Upper lobe of right lung (tissue), 1 donor: ENCODE measurements at places on chromosomes 1 and 21. TPM values are rescaled to one million over a fixed set of nuclear protein-coding genes. Genes with fewer than 3 reads are reported as not detected.

GRCh38 chr1:150144606-150145005 is 5.1 kb upstream of the PLEKHO1 start:
- H3K27ac ChIP-seq: no peak overlapping the region
- no peak for DNase-seq
- H3K4me3 ChIP-seq: no peak overlapping the region
- H3K27me3 ChIP-seq: no peaks in the 10 kb centered on the region
- no peaks in the 10 kb centered on the region for H3K4me1 ChIP-seq

DNA sequence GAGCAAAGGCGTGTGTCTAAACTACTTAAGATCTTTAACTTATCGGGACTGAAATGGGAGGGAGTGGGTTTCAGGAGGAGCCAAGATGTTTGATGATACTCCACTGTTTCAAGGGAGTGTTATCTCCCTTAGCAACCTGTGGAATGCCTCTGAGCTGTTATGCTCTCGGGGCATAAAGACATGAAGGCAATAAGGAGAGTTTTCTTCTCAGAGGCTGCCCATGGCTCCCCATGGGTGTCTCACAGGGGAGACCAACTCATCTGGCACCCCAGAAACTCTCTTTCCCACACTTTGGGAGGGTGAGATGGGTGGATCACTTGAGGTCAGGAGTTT is 130.0 kb downstream of the LIPI start:
- no peak overlapping the region for H3K27ac ChIP-seq
- H3K4me1 ChIP-seq: no peaks in the 10 kb centered on the region
- H3K27me3 ChIP-seq: no peaks in the 10 kb centered on the region
- H3K4me3 ChIP-seq: no peak overlapping the region
- H3K36me3 ChIP-seq: no peaks in the 10 kb centered on the region

DNA sequence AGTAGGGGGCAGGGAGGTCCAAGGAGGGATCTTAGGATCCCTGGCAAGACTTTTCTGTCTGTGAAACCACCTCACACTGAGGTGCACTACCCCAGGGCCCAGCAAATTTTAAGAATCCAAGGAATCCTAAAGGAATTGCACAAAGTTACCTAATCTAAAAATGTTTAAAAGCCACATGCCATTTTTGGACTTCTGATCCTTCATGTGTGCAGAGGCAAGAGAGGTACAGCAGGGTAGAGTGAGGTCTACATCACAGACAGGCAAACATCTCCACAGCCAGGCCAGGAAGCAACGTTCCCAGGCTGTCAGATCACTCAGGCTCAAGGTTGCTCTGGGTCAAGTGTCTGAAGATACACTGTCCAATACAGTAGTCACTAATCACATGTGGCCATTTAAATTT is 324.6 kb upstream of the DUSP10 start:
- no peak overlapping the region for H3K27ac ChIP-seq
- H3K27me3 ChIP-seq: no peaks in the 10 kb centered on the region
- H3K4me3 ChIP-seq: no peak overlapping the region

- H3K4me1 ChIP-seq: peaks cover 17% of the 10 kb centered on the region
- H3K27me3 ChIP-seq: no peaks in the 10 kb centered on the region
- peak; percentile 81 for DNase-seq
- no peak overlapping the region for H3K4me3 ChIP-seq
These were observed 81.5 kb downstream of the ABCA4 start for GRCh38 chr1:94039514-94039870.

DNA sequence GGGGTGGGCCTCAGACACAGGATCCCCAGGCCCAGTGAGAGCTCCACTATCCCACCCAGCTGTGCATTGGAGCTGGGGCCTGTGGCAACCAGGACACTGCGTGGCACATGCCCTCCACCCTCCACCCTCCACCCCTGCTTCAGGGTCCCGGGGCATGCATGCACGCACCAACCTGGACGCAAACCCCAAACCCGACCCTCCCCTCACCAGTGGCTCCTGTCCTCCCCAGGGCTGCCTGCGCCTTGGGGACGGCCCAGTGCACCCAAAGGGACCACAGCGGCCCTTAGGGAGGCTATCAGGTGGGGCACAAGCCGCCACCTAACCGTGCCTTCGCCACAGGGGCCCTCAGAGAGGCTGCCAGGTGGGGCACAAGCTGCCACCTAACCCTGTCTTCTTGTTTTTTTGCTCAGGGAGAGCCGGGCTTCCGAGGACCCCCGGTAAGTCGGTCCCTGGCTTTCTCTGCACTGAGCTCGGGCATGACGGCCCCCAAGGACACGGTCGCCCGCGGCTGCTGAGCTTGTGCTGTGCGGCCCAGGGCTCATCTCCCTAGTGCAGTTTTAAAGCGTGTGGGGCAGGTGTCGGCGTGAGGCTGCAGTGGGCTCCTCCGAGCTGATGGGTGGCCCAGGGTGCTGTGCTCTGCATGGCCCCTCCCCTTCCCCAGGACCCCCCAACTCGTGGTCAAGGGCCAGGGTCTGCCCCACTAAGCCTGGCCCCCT is 47.9 kb downstream of the SLC19A1 start:
- DNase-seq: no peak
- no peak overlapping the region for H3K27ac ChIP-seq
- no peaks in the 10 kb centered on the region for H3K27me3 ChIP-seq
- no peak overlapping the region for H3K4me3 ChIP-seq
- H3K36me3 ChIP-seq: peaks cover 15% of the 10 kb centered on the region

GRCh38 chr1:96039910-96040309 is 681.7 kb upstream of the PTBP2 start:
- H3K27ac ChIP-seq: no peak overlapping the region
- H3K4me1 ChIP-seq: no peaks in the 10 kb centered on the region
- DNase-seq: no peak
- no peak overlapping the region for H3K4me3 ChIP-seq
- no peaks in the 10 kb centered on the region for H3K36me3 ChIP-seq

- H3K27me3 ChIP-seq: no peaks in the 10 kb centered on the region
- H3K4me1 ChIP-seq: no peaks in the 10 kb centered on the region
- H3K27ac ChIP-seq: peak overlapping the region; percentile 93
- H3K36me3 ChIP-seq: no peaks in the 10 kb centered on the region
- no peak for DNase-seq
- peak overlapping the region; percentile 67 for H3K4me3 ChIP-seq
These were observed 6.8 kb upstream of the PARK7 start for GRCh38 chr1:7954683-7955082.

GRCh38 chr1:233063462-233063861 is 113.1 kb downstream of the NTPCR start:
- H3K4me1 ChIP-seq: no peaks in the 10 kb centered on the region
- no peaks in the 10 kb centered on the region for H3K36me3 ChIP-seq
- no peaks in the 10 kb centered on the region for H3K27me3 ChIP-seq
- no peak for DNase-seq

The PYHIN1 gene
- total RNA-seq: 2.6 TPM

The HPDL gene
- not detected for total RNA-seq

The KIF17 gene
- 4.6 TPM for total RNA-seq
